ENCODE measurements at places on chromosomes 7 and 10. TPM values are rescaled to one million over a fixed set of nuclear protein-coding genes. Genes with fewer than 3 reads are reported as not detected.

RBM20 gene
- total RNA-seq = under 0.01 TPM

ZNF467 gene
- 1.5 TPM for total RNA-seq

SUGCT gene
- total RNA-seq = 3.1 TPM

CALML5 gene
- not detected for total RNA-seq

HOXA4 gene
- 3.1 TPM for total RNA-seq

ITGB8 gene
- 3.3 TPM for total RNA-seq

ANKRD2 gene
- total RNA-seq = 0.89 TPM

PALD1 gene
- 1.3 TPM for total RNA-seq

SUMF2 gene
- 124 TPM for total RNA-seq

HKDC1 gene
- under 0.01 TPM for total RNA-seq

CTBP2 gene
- 52.6 TPM for total RNA-seq

ANKRD16 gene
- total RNA-seq = 4.6 TPM

EPO gene
- not detected for total RNA-seq

ARHGEF35 gene
- total RNA-seq = 0.84 TPM

C7orf33 gene
- not detected for total RNA-seq

PTF1A gene
- not detected for total RNA-seq

PARP12 gene
- 8.8 TPM for total RNA-seq

CEP41 gene
- total RNA-seq = 21.7 TPM

HOXA3 gene
- 2.9 TPM for total RNA-seq

TMEM273 gene
- not detected for total RNA-seq

WNT8B gene
- not detected for total RNA-seq

SLC18A3 gene
- total RNA-seq = not detected

GDF2 gene
- total RNA-seq = not detected

LLCFC1 gene
- not detected for total RNA-seq

CLRN3 gene
- not detected for total RNA-seq

HECW1 gene
- total RNA-seq = 1.8 TPM

PRR15 gene
- total RNA-seq = not detected

SGPL1 gene
- total RNA-seq = 16.0 TPM
